ENCODE measurements at places on chromosomes 2 and 18.

- no peak for DNase-seq
Observed at GRCh38 chr2:85457877-85458316, 39.4 kb downstream of the SH2D6 start.

DNA sequence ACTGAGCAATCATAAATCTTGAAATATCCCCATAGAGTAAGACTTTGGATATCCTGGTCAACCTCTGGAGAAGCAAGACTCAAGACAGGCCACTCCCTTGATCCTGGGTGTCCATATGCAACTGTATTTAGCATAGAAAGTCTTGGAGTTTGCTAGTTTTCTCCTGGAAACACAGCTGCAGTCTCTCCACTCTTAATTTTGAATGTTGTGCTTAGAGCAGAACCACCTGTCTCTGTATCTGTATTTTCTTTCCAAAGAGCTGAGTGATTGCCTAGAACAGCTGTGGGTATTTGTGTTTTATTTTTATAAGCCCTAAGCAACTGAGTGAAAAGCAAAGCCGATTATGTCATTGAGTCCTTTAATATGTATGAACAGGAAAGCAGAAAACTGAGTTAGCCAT lies 64.1 kb upstream of the ADAM23 start:
- no peak for DNase-seq

GRCh38 chr18:32440518-32440917 lies 30.2 kb downstream of the GAREM1 start:
- no peak for DNase-seq

- no peak for DNase-seq
Observed at GRCh38 chr2:113015655-113016054, 10.4 kb downstream of the IL36A start.

DNA sequence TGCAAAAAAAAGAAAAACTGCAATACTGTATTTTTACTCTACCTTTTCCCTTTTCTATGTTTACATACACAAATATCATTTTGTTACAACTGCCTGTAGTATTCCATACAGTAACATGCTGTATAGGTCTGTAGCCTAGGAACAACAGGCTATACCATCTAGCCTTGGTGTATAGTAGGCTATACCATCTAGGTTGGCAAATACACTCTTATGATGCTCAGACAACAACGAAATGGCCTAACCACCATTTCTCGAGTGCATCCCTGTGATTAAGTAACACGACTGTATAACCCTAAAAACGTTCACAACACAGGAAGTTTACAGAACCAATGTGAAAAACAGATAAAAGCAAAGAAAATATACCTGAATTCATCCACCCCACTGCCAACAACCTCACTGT lies 64.0 kb downstream of the MEMO1 start:
- DNase-seq, result no peak

DNA sequence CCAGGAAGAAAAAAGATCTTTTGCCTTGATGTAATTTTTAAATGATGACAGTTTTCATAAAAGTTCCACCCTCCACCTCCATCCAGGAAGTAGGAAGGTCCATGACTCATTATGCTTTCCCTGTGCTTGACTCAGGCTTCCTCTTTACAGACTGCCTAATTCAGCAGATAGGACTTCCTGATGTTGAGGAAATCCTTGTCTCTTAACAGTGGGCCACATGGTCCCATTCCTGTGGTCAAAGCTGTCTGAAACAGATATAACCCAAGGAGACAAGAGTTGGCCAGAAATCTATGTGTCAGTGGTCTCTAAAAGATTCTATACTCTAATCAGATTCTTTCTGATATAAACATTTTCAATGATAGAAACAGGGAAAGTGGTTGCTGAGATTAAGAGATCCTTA lies 119.1 kb downstream of the BAZ2B start:
- DNase-seq, result no peak

DNA sequence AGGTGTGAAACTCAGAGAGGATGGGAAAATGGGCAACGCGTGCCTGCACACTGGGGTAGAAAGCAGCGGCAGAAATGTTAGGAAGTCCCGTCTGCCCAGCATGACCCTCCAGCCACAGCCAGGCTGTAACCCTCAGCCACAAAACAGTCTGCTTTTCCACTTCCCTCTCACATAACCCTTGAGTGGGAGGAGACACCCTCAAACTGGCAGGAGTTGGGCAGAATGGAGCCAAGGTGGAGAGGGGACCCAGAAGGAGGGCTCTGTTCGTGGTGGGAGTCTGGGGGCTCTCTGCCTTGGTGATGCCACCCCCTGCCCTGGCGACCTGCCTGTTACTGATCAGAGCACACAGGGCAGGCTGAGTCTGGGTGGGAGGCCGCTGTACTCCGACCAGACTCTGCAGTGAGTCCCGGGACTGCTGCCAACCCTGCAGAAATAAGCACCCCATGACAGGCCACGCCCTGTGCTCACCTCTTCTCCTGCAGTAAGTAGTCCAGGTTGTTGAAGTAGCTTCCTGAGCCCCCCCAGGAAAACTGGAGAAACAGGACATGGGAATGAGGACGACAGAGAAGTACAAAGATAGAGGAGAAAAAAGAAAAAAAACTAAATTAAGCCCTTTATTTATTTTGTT lies 16.0 kb downstream of the FAM178B start:
- no peak for DNase-seq

DNA sequence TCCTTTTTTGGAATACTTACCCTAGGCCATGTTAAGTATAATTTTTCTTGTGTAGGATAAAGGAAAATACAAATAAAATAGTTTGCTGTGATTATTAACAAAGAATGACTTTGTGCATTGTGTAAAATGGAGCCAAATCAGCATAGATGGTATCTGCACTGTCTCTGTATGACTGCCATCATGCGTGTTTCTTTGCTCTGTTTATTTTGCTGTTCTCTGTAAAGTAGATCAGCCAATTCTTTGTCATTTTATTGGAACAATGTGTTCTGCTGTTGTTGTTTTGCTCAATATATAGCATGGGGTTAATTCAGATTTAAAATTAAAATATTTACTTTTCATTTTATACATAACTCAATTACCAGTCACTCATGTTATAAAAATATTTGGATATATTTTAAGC lies 181.3 kb upstream of the UBE2E3 start:
- no peak for DNase-seq

DNA sequence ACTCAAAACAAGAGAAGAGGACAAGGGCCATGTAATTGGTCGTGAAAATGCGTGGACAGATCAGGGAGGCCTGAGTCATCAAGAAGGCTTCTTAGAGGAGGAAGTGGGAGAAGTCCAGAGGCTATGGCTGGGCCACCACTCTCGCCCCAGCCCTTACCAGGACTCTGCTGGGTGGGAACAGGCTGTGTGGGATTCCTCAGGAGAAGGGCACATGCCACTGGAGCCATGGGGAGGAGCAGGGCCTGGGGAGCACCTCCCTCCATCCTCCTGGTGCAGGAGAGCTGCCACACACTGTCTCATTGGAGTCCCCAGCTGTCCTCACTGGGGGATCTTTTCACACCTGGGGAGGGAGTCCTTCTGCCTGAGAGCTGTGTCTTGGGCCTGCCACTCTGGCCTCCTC lies 9.4 kb upstream of the RALB start:
- DNase-seq, result no peak

- no peak for DNase-seq
Observed at GRCh38 chr2:18891600-18892345, 302.4 kb upstream of the NT5C1B start.

- no peak for DNase-seq
Observed at GRCh38 chr2:173990970-173991819, 26.0 kb upstream of the SP3 start.

- DNase-seq, result no peak
Observed at GRCh38 chr18:10077986-10078385, 164.2 kb downstream of the VAPA start.

- no peak for DNase-seq
Observed at GRCh38 chr2:240917009-240917683, 11.0 kb downstream of the CROCC2 start.

- DNase-seq, result no peak
Observed at GRCh38 chr18:13289481-13290205, 71.1 kb downstream of the LDLRAD4 start.

DNA sequence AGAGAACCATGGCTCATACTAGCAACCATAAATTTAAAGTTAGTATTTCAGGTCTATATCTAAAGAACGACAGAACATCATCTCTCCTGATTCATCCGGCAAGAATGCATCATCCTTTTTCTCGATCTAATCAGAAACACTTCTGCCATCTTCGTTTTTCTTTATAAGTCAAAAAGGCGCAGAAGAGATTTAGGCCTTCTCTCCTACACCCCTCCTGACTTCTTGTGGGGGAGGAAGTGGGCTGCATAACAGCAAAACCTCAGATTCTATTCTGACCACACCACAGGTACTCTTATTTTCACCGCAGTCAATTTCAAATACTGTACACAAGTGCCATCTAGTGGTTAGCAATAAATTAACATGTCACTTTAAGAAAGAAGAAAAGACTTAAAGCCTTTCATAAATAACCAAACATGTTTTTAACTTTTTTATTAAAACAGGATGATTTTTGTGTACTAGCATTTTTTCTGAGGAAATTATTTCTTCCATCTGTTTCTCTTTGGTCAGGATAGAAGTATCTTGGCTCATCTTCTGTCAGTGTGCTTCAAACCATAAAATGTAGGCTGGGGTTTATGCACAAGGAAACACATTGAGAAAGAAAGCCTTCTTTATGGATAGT lies 48.4 kb upstream of the PIK3C3 start:
- no peak for DNase-seq

GRCh38 chr2:176817061-176817565 lies 395.5 kb upstream of the HNRNPA3 start:
- DNase-seq, result no peak

GRCh38 chr2:37323176-37323780 lies 1.4 kb downstream of the PRKD3 start:
- DNase-seq, result no peak

DNA sequence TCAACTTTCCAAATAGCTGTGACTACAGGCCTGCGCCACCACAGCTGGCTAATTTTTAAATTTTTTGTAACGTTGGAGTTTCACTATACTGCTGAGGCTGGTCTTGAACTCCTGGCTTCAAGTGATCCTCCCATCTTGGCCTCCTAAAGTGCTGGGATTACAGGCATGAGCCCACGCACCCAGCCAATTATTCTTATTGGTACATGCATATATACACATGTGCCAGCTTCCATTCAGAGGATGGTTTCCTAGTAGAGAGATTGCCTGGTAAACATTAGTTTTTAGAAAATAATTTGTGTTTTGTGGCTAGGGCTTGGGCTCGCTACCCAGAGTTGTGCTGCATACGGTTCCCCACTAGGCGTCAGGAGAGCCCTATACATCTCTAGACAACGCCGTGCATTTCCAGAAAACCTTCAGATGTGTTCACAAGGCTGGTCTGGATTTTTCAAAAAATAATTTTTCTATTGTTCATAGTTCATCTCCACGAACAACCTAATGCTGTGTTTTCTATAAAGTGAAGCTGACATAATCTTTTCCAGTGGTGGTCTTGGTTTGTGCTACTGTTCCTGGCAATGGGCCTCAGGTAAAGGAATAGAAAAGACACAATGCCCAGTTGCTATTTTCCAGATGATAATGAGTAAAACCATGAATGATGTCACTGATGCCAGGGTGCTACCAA lies 14.6 kb upstream of the AFG3L2 start:
- no peak for DNase-seq

DNA sequence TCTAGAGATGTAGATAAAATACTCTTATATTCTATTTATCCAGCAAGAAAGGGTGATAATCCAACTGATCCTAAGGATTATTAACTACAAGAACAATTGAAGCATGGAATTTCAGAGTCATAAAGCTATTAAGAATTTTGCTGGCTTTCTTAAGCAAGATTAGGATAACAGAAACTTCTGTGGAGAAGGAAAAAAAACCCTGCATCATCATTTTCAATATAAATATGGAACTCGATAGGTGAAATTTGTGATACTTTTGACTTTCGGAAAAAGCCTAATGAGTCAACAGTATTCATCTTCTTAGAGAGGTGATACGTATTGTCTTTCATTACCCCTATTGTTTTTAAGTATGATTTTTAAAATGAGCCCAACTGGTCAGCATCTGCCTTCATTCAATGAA lies 593.3 kb downstream of the CPS1 start:
- no peak for DNase-seq

- no peak for DNase-seq
Observed at GRCh38 chr2:144490857-144491256, 29.1 kb downstream of the ZEB2 start.

GRCh38 chr2:113895301-113895700 lies 5.4 kb downstream of the ACTR3 start:
- DNase-seq, result no peak

GRCh38 chr2:150978053-150978452 lies 283.6 kb downstream of the RBM43 start:
- DNase-seq, result no peak

DNA sequence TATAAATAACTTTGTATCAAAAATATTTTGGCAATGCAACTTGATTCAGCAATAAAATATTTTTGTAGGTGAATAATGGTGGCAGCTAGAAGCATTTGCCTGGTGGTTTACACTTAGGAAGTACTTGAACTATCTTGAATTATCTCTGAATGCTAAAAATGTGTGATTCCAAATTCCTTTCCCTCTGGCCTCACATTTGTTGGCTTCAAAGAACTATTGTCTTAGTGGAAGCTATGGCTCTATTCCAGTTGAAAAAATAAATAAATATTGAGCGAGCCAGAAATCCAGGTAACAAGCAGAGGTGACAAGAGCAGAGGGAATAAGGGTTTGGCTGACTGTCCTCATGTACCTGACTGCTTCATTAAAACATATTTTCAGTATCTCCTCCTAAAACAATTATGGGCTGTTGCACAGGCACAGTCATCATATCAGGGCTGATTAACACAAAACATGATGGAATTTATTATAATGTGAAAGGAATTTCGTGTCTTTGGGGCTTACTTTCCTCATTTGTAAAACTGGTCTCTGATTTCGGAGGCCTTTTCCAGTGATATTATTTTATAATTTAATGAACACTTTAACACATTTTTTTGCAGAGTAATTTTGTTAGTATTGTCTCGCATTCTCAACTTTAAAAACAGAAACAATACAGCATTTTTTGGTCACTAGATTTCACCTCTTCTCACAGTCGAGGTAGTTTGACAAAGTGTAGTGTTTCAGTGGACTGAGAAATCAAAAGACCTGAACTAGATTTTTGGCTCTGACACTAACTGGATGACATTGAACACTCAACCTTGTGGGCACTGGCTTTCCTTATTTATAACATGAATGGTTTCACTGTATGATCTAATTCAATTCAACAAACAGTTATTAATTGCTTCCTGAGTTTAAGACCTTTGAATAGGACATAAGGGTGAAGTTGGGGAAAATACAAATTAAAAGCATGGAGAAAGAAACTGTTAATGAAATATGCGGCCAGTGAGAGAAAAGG lies 7.8 kb upstream of the CAVIN2 start:
- no peak for DNase-seq

DNA sequence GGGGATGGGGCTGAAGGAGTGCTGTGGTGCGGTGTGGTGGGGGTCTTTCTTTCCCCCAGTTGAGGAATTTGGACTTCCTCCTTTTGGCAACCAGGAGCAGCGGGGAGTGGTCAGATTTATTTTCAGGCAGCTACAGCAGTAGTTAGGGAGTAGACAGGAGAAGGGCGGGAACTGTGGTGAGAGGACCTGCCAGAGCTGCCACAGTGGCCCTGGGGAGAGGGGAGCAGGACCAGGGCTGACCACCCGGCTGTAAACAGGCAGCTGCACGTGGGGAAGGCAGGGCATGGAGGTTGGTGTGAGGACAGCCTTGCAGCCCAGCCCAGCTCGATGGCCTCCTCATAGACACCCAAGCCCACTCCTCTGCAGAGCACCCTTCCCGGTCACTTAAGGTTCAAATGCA lies 197.2 kb downstream of the GLI2 start:
- DNase-seq, result no peak

Data from D721Med (cell line).